Colonic mucosa (tissue), 4 donors: ENCODE measurements at places on chromosomes 11 and 22. TPM values are rescaled to one million over a fixed set of nuclear protein-coding genes. Genes with fewer than 3 reads are reported as not detected.

- no peak for DNase-seq
Observed at GRCh38 chr11:110955776-110956175, 243.5 kb upstream of the ARHGAP20 start.

- DNase-seq = no peak
Observed at GRCh38 chr11:85967457-85967856, 101.4 kb downstream of the PICALM start.

DNA sequence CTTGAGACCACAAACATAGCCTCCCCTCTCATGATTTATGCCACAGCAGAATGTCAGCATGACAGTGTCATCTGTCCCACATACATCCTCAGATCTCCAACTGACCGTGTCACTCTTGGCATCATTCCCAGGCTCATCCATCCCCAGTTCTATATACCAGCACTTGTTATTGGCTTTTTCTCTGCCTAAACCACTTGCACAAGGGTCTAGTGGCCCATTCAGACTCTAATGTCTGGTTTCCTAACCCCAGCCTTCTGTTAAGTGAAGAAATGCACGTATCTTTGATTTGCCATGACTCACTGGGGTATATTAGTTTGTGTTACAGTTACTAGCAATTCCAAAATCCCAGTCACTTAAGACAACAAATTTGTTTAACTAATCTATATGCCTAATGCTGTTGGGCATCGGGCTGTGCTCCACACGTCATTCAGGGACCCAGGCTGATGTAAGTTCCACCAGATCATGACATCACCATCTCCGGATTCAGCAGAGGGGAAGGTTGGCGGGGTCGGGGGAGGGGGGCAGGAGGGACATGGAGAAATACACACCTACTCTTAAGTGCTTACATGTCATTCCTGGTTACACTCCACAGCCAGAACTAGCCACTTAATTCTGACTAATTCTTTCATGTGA, 517.4 kb downstream of the BUD13 start:
- no peak for DNase-seq

- DNase-seq = no peak
Observed at GRCh38 chr22:48577014-48577690, 1250.5 kb downstream of the BRD1 start.

DNA sequence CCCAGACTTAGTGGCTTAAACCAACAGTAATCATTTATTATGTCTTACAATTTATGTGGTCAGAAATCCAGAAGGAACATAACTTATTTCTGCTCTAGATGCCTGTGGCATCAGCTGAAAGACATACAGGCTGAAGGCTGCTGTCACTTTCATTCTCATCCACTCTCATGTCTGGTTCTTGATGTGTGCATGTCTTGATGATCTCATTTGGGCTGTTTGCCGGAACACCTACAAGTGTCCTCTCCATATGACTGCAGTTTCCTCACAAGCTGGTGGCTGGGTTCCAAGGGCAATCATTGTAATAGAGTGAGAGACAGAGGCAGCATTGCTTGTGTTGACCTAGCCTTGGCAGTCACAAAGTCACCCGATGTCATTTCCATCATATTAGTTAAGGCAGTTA, 1375.9 kb upstream of the RAG2 start:
- DNase-seq = no peak

GRCh38 chr11:72696866-72697700, 22.9 kb upstream of the PDE2A start:
- peak; percentile 42 for DNase-seq

The TENM4 gene
- total RNA-seq = 1.2 TPM
